Left kidney (tissue), 8 donors: ENCODE measurements at places on chromosomes 6 and 20. TPM values are rescaled to one million over a fixed set of nuclear protein-coding genes. Genes with fewer than 3 reads are reported as not detected.

The DOK5 gene
- 9.7 TPM for polyA plus RNA-seq

The LRRN4 gene
- 12.2 TPM for polyA plus RNA-seq

The IMPG1 gene
- 5.2 TPM for polyA plus RNA-seq

The CDH22 gene
- not detected for polyA plus RNA-seq

DNA sequence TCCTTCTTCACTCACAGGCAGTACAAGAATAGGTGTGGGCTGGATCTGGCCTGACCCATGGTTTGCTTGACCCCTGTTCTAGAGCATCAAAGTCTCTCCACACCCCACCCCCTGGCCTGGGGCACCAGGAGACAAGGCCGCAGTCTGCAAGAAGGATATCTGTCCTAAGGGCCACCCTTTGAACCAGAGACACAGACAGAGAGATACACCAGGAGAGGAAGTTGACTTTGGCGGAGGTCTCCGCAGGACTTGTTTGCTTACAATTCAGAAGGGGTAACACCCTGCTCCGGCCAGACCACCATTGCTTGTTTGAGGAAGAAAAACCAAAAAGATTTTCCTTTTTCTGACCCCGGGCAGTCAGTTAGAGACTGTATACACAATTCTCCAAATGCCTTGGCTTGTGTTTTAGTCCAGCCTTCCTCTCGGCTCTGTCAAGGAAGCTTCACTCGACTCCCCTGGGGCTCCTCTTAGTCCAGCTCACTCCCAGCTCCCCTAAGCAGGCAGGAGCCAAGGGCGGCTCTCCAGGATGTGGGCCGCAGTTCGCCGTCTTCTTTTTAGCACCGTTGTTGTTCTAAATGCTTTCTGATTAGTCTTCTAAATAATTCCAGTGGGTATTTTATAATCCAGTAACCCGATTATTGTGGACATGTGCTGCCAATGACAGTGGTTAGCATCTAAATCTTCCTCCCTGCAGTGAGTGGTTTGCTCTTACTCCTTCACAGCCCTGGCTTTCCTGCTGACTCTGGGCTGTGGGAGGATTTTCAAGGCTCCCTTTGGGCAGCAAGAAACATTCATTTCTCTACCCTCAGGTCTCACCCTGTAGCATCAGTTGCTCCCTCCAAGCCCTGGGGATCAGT, 58.6 kb upstream of the MRPS10 start:
- no peak for DNase-seq

- DNase-seq: no peak
Observed at GRCh38 chr20:64082126-64082731, 2.0 kb downstream of the LKAAEAR1 start.

GRCh38 chr6:34200340-34200971, 36.2 kb upstream of the HMGA1 start:
- no peak for DNase-seq

GRCh38 chr6:116461331-116461931, at the start of gene CALHM6:
CALHM6 (plus strand) TSS chr6:116461375; CDS start chr6:116461930, 555 bp downstream.
- no peak for DNase-seq

DNA sequence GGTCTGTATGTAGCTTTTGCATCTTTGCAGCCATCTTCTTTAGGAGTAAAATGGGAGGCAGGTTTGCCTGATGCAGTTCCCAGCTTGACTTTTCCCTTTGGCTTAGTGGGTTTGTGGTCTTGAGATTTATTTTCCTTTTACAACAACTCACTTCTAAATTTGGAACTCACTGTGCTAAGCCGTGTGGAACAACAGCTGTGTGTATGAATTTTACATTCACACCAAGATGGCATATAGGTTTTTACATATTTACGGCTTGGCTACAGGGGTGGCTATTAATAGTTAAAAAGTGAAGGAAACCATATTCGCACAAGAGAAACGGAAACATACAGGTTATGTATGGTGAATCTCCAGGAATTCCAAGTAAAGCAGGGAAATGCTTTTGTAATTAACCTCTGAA, 2.5 kb downstream of the TTLL2 start:
- no peak for DNase-seq

- no peak for DNase-seq
Observed at GRCh38 chr6:142942805-142943227, 2.2 kb downstream of the HIVEP2 start.

GRCh38 chr20:3704087-3704486, 8.3 kb downstream of the SIGLEC1 start:
- DNase-seq: no peak

DNA sequence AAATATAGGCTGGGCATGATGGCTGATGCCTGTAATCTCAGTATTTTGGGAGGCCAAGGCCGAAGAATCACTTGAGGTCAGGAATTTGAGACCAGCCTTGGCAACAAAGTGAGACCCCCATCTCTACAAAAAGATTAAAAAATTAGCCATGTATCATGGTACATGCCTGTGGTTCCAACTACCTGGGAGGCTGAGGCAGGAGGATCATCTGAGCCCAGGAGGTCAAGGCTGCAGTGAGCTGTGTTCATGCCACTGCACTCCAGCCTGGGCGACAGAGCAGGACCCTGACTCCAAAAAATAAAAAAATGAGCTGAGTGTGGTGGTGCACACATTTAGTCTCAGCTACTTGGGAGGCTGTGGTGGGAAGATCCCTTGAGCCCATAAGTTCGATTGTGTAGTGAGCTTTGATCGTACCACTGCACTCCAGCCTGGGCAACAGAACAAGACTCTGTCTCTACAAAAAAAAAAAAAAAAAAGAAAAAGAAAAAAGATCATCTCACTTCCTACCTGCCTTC, 10.1 kb upstream of the GUCA1B start:
- DNase-seq: no peak

DNA sequence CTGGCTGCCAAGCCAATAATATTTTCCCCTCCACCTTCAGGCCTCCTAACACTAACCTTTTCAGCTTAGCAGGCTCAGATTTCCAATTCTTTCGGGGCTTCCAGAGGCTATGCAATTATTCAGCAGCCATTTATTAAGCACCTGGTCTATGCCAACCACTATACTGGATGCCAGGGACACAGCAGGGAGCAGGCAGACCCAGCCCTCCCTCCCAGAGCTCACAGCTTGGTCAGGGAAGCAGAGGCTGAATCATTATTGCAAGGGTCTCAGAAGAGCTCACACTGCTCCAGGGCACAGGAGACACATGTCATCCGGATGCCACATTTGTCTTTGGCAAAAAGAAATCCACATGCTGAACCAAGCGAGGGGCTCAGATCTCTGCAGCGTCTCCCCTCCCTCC, 1.3 kb downstream of the BPIFB1 start:
- no peak for DNase-seq

- DNase-seq: no peak
Observed at GRCh38 chr20:41427833-41428232, 61.2 kb upstream of the EMILIN3 start.

GRCh38 chr20:44494681-44495080, 19.0 kb downstream of the TTPAL start:
- DNase-seq: no peak
